EH (cell line): ENCODE measurements at places on chromosomes 16 and 17.
A peak's percentile ranks its signal among the peaks of the same experiment; 100 is the strongest.

DNA sequence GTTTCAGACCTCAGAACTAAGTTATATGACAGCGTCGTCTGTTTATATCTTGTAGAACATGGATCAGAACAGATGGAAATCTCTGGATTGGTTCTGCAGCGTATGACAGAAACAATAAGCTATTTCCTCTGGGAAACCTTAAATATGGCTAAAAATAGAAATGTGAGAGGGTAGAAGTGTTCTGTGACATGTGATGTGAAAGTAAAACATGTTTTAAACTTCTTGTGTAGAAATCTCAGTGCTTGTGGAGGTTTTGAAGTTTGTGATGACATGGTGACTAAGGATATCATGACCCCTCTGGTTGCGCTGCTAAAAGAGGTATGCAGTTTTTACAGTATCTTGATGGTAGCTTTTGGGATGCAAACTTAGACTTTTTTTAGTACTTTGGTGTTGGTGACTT, 2.8 kb downstream of the HEATR3 start:
- DNase-seq, result peak; percentile 82

GRCh38 chr16:65044873-65045272, 77.0 kb downstream of the CDH11 start:
- DNase-seq, result peak; percentile 92

DNA sequence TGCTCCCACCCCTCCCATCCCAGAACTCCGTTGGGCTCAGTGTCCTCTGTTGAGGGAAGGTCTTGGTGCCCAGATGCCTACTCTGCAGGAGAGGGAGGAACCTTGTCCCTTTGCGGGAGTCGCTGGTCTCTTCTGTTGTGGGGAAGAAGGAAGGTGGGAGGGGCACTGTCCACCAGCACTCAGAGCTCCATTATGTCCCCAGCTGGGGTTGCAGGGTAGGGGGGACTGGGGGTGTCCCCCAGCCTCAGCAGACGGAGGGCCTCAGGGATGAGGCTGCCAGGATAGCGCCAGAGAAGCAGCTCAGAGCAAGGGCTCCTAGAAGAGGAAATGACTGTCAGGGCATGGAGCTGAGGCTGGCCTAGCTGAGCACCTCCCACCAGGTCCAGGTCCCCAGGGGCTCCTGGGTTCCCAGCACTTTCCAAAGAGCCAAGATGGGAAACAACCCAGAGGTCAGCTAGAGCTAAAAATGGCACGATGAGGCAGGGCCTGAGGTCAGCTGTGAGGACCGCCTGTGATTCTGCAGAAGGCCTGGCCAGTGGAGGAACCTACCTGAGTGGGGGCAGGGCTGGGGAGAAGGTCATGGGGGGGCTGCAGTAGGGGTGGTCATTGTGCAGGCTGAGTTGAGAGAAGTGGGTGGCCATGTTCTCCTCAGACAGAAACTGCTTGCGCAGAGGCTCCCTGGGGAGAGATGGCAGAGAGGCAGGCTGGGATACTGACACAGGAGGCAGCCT, 893 bp downstream of the HCFC1R1 start:
- peak; percentile 65 for DNase-seq

DNA sequence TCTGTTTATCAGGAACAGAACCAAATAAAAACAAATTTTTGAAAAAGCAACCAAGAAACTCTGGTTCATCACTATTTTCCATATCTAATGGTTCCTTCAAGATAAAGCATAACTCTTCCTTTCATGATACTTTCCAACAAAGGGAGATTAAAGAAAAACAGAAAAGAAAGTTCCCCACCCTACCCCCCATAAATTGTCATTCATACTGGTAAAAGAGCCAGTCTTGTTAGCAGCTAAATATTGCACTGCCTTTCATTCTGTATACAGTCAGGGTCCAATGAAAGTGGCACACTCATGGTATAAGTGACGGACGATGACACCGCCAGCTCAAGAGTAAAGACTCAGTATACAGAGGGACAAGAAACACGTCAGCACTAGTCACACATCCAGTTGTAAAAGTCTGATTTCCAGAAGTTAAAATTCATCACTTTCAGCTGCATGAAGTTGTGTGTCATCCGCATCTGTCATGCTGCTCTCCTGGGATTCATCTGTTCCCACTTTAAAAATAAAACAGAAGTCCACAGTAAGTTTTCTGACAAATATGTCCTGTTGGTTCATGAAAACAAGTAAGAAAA, 68.5 kb downstream of the CDC27 start:
- peak; percentile 81 for DNase-seq

DNA sequence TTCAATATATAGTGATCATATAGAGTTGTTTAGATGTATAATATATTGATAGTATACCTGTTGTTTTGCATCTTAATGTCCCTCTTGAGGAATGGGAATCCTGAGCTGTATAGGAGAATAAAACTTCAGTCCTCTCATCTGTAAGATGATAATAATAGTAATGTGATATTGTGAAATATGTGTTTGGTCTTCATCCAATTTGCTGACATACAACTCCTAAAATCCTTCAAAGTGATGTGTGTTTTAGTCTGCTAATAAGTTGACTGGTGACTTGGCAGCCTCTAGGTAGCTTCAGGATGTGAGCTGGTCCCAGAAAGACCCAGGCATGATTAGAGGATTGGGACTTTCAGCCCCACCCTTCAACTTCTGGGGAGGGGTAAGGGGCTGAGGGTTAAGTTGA, 22.8 kb upstream of the NFAT5 start:
- DNase-seq, result peak; percentile 50

GRCh38 chr16:83996481-83997252, 28.6 kb downstream of the NECAB2 start:
- DNase-seq, result no peak

DNA sequence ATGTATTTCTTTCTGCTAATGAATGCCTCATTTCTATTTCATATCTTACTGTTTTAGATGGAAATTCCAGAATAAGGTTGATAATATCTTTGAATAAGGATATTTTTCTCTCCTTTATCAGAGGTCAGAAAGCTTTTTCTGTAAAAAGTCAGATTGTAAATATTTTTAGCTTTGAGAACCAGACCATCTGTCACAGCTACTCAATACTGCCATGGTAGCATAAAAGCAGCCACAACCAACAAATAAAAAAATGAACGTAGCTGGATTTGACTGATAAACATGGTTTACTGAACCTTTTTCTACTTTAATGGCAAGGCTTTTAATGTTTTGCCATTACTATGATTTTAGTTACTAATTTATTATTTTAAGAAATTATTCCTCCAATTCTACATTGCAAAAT, 217.4 kb upstream of the COX10 start:
- no peak for DNase-seq

- no peak for DNase-seq
Observed at GRCh38 chr16:81099958-81100357, 3.8 kb upstream of the GCSH start.

- DNase-seq, result no peak
Observed at GRCh38 chr16:787978-788398, at the start of gene RPUSD1. Gene RPUSD1 (minus strand): TSS chr16:788381. CDS start chr16:787737, 644 bp downstream.

GRCh38 chr17:17855976-17856375, 19.2 kb upstream of the SREBF1 start:
- no peak for DNase-seq

GRCh38 chr17:60314423-60314822, 77.5 kb downstream of the USP32 start:
- DNase-seq, result no peak

- DNase-seq, result peak; percentile 93
Observed at GRCh38 chr17:15262291-15263205, 2.6 kb downstream of the PMP22 start.

DNA sequence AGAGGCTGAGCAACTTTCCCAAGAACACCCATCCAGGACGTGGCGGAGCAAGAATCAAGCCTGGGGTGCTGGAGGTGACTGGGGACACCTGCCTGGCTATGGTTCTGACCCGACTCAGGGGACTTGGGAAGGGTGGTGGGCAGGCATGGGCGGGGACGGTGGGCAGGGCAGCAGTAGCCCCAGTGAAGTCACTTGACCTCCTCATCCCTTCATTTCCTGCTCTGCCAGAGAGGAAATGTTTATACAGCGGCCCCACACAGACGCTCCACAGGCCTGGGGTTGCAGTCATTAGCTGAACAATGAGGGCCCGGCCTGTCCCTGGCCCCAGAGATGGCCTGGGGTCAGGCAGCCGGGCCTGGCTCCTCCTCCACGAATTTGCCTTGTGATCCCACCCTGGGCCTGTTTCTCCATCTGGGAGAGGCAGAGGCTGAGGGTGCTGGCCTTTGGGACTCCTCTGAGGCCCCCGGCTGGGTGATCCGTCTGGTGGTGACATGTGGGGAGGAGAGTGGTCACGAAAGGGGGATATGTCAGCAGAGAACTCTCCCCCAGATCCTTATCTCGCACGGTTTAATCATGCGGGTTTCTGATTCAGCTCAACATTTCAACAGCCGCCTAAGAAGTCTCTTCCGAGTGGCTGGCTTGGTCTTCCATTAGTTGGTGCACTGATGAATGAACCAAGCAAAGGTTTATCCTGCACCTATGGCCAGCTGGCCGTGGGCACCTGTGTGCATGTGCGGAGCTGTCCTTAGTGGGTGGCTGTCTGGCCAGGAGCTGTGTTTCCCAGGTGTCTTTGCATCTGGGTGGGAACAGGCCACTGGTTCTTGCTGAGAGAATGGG, 175.9 kb downstream of the IRF8 start:
- DNase-seq, result peak; percentile 34

- no peak for DNase-seq
Observed at GRCh38 chr17:6162892-6163291, 92.7 kb downstream of the WSCD1 start.

- DNase-seq, result peak; percentile 89
Observed at GRCh38 chr17:74768069-74768762, 7.9 kb downstream of the NAT9 start.

- DNase-seq, result no peak
Observed at GRCh38 chr16:79286646-79287423, 313.7 kb downstream of the MAF start.

DNA sequence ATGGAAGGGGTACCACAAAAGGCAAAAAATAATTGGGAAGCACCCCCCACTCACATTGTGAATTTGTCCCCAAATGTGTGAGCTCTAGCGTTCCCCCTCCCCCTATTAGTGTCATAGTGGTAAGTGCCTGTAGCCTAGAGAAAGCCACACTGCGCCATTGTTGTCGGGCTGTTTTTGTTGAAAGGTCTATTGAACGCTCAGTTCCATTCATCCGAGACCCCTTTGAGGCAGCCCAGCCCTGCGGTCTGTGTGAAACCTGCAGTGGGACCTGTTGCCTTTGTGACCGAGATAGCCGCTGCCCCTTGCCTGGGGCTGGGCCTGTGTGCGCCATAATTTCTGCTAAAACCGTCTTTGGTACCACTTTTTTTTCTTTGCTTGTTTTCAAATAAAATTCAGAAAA, 3.0 kb downstream of the JPT2 start:
- DNase-seq, result no peak

DNA sequence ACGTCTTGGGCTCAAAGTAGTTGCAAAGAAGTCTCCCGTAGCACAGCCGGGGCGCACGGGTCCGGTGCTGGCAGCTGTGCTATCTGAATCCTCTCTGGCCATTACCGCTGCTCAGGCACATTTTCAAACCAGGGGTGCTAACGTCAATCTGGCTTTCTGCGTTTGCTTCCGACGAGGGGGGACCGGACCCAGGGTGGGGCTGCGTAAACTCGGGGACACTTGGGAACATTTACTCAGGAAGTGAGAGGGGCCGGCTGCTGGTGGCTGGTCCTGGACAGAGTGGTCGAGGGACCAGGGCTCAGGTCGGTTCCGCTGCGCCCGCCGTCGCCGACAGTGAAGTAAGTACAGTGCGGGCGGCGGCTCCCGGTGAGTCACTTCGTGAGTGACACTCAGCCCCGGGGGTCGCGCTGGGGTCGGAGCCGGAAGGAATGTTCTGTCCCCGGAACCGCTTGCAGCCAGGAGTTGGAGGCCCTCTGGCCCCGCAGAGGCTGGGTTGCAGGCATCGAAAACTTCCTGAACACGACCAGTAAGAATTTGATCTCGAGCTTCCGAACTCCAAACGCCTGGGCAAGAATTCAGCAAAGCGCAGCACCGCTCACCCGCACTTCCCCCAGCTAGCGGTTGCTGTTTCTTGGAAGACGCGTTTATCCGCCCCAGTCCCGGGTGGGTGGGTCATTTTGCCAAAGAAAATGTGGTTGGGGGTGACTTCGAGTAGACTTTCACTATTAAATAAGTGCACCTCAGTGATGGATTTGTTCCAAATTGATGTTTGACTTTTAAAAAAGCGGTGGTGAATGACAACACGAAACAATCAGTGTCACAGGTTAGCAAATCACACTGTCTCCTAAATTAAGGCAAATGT, 1.4 kb upstream of the HS3ST3B1 start:
- DNase-seq, result peak; percentile 59

DNA sequence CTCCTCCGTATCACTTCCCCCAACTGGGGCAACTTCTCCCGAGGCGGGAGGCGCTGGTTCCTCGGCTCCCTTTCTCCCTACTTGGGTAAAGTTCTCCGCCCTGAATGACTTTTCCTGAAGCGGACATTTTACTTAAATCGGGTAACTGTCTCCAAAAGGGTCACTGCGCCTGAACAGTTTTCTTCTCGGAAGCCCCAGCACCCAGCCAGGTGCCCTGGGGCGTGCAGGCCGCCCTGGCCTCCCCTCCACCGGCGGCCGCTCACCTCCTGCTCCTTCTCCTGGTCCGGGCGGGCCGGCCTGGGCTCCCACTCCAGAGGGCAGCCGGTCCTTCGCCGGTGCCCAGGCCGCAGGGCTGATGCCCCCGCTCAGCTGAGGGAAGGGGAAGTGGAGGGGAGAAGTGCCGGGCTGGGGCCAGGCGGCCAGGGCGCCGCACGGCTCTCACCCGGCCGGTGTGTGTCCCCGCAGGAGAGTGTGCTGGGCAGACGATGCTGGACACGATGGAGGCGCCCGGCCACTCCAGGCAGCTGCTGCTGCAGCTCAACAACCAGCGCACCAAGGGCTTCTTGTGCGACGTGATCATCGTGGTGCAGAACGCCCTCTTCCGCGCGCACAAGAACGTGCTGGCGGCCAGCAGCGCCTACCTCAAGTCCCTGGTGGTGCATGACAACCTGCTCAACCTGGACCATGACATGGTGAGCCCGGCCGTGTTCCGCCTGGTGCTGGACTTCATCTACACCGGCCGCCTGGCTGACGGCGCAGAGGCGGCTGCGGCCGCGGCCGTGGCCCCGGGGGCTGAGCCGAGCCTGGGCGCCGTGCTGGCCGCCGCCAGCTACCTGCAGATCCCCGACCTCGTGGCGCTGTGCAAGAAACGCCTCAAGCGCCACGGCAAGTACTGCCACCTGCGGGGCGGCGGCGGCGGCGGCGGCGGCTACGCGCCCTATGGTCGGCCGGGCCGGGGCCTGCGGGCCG, 1.6 kb downstream of the HIC1 start:
- peak; percentile 74 for DNase-seq

DNA sequence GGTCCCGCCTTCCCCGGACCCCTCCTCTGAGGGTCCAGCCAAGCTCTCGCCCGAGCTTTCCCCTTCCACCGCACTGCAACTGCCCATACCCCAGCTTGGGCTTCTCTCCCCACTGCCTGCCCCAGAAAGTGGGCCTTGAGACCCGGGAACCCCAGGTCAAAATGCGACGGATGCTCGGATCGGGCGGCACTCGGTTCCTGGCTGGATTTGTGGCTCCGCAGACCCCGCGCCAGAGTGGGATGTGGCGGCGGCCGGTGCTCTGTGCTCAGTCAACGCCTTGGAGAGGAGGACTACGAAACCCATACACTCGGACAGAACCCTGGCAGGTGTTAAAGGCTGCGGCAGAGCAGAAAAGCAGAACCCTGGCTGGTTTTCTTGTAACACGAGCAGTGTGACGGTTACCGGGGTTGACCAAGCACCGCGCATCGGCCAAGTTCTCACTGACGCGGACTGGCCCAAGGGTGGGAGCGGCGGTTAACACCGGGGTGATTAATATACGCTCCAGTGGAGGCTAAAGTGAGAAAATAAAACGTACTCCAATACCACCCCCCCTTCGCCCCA, 885 bp upstream of the SLFN13 start:
- peak; percentile 2 for DNase-seq
